Stimulated activated naive CD4-positive, alpha-beta T cell treated with Interleukin-2 at 50 U/mL for 16 hours (primary cell): ENCODE measurements at places on chromosomes 13 and 19.

DNA sequence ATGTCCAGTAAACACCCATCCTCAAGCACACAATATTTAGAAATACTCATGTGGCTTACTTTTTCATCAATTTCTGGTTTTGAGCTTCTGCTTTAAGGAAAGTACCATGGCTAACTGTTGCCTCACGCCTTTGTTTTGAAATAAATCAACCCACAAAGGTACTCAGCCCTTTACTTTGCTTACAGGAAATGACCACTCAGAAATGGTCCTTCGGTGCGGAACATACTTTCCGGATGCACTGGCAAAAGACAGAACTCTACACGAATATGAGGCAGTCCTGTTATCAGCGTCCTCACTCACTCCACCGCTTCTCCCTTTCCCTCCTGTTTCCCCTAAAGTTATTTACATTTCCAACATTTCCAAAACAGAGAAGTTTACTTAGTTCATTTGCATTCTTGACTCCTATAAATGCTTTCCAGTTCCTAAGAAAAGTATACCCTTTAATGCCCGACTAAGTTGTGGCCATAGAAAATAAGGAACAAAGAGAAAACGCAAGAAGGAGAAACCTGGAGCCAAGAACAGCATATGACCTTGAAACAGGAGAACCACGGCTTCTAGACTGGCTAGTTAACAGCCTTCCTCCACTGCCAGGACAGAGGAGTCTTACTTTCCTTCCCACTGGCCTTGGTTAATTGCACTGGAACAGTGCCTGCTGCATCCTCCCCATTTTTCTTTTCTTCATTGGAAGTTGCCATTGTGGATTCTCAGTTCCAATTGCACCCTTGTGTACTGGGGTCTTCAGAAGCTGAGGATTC lies 10.6 kb downstream of the FPR2 start:
- no peak for DNase-seq

DNA sequence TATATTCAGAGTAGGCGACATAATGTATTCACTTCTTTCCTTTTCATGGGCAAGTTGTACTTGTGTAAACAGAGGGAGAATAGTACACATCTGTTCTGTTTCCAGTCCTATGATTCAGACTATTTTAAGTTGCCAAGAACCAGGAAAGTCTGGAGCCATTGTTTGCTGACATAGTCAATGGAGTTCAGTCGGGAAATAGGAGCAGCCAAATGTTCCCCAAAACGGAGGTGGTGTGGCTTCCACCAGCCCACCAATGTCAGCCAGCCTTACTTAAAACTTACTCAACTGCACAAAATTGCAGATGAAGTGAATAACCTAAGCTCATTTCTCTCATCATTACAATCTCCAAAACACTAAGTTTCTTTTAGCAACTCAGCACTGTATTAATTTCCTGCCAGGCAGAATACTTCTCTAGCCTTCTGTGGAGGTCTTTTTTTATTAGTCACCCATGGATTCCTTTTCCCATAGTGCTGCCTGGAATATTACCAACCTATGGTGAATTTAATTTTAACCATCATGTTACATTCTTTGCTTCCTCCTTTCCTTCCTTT lies 22.3 kb upstream of the CSNK1A1L start:
- no peak for DNase-seq

- DNase-seq = no peak
These were observed 108.3 kb downstream of the SLITRK1 start for GRCh38 chr13:83773961-83774360.

- no peak for DNase-seq
These were observed 25.3 kb downstream of the UQCRFS1 start for GRCh38 chr19:29187676-29188075.

GRCh38 chr13:46761866-46762265 lies 35.1 kb downstream of the ESD start:
- DNase-seq = no peak

DNA sequence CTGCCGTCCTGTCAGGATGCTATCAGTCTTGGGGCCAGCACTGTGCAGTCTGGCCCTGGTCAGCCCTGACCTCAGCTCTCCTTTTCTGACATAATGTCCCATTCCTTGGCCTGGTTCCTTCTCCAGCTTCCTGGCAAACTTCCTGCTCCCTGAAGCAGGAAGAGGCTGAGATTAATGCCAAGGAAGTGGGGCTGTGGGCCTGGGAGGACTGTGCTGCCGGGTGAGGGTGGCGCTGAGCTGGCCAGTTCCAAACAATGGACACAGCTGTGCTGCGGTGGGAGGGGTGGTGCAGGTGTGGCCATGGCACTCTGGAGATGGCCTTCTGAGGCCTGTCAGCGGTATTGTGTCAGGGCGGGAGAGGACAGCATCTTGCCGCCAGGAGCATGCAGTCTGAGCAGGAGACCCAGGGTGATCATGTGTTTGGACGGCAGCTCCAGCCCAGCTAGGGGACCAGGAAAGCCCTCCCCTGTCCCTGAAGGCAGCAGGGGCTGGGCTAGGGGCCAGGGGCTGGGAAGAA lies 30.9 kb downstream of the TUBA3C start:
- DNase-seq = no peak

DNA sequence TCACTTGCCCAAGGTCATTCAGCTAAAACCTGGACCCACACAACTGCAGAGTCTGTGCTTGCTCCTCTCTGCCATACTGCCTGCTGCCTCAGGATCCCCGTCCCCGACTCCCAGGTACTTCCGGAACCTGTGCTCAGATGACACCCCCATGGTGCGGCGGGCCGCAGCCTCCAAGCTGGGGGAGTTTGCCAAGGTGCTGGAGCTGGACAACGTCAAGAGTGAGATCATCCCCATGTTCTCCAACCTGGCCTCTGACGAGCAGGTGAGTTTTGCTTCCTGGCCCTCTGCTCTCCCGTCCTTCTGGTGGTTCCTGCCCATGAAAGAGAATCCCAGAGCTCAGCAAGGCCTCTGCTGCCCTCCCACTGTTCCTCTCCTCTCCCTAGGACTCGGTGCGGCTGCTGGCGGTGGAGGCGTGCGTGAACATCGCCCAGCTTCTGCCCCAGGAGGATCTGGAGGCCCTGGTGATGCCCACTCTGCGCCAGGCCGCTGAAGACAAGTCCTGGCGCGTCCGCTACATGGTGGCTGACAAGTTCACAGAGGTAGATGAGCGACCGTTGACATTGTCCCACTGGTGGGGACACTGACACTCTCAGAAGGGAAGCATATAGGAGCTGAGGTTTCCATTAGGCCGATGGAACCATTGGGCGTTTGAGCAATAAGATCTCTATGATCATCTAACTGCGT lies 22.9 kb downstream of the PPP2R1A start:
- no peak for DNase-seq

DNA sequence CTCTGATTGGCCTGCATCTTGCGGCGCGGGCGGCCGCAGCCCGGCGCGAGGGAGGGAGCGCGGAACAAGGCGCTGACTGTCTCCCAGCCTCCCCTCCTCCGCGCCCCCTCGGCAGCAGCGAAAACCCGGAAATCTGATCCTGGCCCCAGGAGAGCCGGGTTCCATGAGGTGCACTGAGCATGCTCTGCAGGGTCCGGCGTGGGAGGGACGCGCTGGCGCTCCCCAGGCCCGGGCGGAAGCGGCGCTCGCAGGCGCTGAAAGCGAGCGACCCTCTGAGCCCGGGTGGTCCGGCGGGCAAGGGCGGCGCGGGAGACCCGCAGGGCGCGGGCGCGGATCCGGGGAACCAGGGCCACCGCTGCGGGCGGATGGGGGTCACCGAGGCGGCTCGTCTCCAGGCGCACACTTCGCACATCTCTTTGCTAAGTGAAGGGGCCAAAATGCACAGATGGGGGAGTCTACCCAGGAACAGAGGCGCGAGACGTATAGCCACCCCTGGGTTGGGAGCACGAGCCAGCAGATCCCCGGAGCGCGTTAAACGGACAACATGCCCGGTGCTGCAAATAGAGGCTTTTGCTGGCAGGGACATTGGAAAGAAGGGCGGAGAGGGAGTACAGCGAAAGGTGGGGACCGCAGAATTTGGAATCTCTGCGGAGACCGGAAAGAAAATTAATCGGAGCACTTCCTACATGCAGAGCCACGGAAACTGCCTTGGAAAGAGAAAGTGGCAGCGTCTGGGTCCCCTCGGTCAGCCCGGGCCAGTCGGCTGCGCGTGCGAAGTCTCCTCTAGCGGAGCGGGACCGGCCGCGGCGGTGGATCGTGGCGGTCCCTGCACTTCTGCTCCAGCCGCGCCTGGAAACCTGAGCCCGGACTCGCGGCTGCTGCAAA lies 510 bp upstream of the PCDH9 start:
- peak; percentile 85 for DNase-seq

GRCh38 chr19:51150627-51151026 lies 8.5 kb downstream of the SIGLEC7 start:
- no peak for DNase-seq

DNA sequence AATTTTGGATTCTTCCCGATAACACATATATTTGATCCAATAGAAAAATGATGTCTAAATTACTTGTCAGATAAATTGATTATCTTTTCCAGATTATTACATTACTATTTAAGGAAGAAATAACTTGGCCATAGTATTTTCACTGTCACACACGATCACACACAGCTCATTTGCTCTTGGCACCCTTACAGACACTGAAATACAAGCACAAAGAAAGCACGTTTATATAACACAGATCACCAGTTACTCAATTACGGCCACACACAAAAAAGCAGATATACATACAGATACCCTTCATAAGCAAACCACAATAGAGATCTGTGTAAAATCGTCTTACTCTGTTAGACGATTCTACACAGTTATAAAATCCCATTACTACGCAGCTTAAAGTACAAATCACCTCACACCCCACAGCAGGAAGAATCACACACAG lies 716 bp upstream of the ZNF420 start:
- no peak for DNase-seq

GRCh38 chr19:566403-566802 lies 6.0 kb upstream of the BSG start:
- DNase-seq = no peak

GRCh38 chr19:28406966-28407365 lies 806.0 kb downstream of the UQCRFS1 start:
- DNase-seq = no peak

GRCh38 chr13:34201050-34201913 lies 383.3 kb downstream of the RFC3 start:
- no peak for DNase-seq

GRCh38 chr19:42461700-42462324 lies 19.1 kb upstream of the CXCL17 start:
- DNase-seq = no peak

DNA sequence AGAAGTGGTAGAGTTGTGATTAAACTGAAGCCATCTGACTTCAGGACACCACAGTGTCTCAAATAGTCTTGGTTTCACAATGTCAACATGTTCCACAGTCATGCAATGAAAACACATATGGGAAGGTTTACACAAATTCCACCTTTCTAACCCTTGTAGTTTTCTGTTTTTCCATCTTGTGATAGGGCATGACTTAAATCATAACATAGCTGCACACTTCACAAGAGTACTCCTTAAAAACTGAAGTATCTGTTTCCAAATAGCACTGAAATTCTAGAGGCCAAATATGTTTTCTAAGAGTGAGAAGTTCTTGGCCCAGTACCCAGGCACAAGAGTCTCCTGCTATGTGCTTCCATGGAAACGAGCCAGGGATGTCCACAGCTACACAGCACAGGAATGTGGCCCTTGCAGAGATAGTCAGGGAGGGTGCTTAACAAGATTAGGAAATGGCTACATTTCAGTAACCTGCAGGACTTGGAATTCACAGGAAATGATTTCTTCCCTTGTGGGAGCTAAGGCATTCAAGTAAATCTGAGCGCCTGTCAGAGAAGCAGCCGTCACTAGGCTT lies 269.1 kb downstream of the NDFIP2 start:
- DNase-seq = no peak

- DNase-seq = peak; percentile 89
These were observed 231.7 kb upstream of the SERP2 start for GRCh38 chr13:44141725-44142539.

DNA sequence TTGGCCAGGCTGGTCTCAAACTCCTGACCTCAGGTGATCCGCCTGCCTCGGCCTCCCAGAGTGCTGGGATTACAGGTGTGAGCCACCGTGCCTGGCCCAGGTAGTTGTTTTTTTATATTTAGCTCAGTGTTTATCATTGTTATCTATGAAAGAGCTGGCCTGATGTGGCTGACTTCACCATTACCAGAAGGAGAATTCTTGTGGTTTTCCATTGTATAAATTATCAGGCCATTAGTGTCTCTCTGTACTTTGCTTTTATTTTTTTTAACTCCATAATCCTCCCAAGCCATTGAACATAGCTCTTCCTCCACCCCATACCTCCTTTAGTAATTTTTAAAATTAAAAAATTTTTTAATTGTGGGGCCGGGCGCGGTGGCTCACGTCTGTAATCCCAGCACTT lies 24.2 kb downstream of the CERS4 start:
- no peak for DNase-seq

- DNase-seq = no peak
These were observed 1.6 kb downstream of the AMH start for GRCh38 chr19:2250766-2251105.

GRCh38 chr19:12868540-12869112 lies 12.6 kb downstream of the DNASE2 start:
- no peak for DNase-seq

DNA sequence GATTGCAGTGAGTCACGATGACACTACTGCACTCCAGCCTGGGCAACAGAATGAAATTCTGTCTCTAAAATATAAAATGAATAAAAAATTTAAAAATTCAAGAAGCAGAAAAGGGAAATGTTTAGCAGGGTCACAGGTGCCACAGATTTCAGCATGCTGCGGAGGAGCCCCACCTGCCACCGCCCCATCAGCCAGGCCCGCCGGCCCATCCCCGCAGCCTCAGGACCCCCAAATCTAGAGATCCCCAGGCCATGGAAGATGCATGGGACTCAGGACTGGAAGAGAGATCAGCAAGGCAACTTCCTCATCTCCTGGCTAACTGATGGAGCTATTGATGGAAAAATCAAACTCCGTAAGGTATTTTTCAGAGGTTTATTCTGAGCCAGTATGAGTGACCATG lies 208.2 kb downstream of the UQCRFS1 start:
- no peak for DNase-seq

- no peak for DNase-seq
These were observed 74.9 kb downstream of the SIPA1L3 start for GRCh38 chr19:37981785-37982475.

DNA sequence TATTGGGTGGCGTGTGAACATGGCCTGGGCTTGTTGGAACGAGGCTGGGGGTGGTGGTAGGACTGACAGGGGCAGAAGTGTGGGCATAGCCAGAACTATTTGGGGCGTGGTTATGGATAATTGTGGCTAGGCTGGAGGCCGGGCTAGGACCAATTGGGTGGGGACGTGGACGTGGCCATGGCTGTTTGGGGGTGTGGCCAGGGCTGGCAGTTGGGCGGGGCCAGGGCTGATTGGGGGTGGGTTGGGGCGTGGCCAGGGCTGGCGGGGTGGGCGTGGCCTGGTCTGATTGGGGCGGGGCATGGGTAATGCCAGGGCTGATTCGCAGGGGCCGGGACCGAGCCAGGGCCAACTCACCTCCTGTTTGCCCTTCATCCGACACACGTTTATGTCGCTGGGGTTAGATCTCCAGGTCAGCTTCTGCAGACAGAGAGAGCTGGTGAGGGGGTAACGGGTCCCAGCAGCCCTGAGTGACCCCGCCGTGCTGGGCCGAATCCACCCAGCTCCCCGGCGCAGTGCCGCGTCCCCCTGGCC lies 2.8 kb downstream of the SEMA6B start:
- no peak for DNase-seq
